ENCODE measurements at places on chromosomes 1 and 21.

DNA sequence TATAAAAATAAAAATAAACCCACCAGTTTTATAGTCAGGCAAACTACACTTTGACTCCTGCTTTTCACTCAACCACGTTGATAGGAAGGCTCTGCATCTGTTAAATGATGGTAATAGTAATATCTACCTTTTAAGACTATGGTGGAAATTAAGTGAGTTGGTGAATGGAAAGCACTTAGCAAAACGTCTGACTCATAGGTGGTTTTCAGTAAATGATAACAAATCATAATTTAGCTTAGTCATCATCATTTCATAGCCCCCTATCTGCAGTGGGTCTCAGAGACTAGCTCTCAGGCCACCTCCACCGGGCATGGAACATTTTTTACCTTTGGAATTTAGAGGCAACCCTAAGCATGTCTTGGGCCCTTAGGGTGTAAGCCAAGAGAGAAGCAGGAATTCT is 160.0 kb downstream of the PDE4B start:
- DNase-seq, result no peak

- peak; percentile 51 for DNase-seq
These were observed 577 bp upstream of the CEP350 start for GRCh38 chr1:179953974-179954492.

- no peak for DNase-seq
These were observed 35.7 kb upstream of the CAP1 start for GRCh38 chr1:40004857-40005256.

DNA sequence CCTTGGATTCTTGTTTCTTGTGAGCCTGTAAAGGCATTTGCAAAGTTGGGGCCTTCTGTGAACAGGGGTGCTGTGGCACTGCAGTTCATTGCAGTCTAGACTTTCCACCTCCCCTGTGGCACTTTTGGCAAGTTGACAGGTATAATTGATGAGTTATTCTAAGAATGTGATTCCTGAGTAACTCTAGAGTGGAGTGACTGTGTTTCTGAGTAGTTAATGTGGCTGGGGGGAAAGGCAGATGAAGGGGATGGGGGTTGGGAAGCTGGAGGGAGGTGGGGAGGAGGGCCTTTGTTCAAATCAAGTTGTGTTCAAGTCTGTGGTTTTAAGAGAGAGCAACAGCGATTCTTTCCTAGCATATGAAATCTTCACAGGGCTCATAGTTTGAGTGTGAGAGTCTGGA is 32.9 kb downstream of the PBX1 start:
- no peak for DNase-seq

DNA sequence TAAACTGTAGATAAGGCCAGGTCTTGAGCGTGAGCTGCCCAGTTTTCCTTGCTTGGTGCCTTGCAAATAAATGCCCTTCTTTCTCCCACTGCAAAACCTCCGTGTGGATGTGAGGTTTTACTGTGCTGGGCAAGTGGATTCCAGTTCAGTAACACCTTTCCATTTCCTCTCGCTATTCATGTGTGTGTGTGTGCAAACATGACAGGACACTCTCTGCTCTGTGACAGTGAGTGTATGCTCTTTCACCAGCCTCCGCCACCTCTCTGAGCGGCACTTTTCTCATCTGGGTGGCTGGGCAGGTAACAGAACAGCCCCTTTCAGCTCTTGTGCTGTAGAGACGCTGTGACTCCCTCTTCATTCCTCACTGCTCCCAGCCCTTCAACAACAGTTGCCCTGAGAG is 23.9 kb downstream of the CNIH3 start:
- DNase-seq, result no peak

DNA sequence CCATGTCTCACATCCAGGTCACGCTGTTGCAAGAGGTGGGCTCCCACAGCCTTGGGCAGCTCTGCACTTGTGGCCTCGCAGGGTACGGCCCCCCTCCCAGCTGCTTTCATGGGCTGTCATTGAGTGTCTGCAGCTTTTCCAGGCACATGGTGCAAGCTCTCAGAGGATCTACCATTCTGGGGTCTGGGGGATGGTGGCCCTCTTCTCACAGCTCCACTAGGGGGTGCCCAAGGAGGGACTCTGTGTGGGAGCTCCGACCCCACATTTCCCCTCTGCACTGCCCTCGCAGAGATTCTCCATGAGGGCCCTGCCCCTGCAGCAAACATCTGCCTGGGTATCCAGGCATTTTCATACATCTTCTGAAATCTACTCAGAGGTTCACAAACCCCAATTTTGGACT is 219.4 kb downstream of the LRRC7 start:
- DNase-seq, result no peak

GRCh38 chr1:226111098-226111882 is 48.8 kb downstream of the H3-3A start:
- DNase-seq, result no peak

- DNase-seq, result no peak
These were observed 325.8 kb downstream of the KIF26B start for GRCh38 chr1:245480393-245481120.

- no peak for DNase-seq
These were observed 13.0 kb downstream of the INAVA start for GRCh38 chr1:200907611-200908097.

- DNase-seq, result no peak
These were observed 11.0 kb downstream of the GSTM5 start for GRCh38 chr1:109722908-109723691.

- no peak for DNase-seq
These were observed 186.9 kb upstream of the VAMP3 start for GRCh38 chr1:7584157-7584556.

DNA sequence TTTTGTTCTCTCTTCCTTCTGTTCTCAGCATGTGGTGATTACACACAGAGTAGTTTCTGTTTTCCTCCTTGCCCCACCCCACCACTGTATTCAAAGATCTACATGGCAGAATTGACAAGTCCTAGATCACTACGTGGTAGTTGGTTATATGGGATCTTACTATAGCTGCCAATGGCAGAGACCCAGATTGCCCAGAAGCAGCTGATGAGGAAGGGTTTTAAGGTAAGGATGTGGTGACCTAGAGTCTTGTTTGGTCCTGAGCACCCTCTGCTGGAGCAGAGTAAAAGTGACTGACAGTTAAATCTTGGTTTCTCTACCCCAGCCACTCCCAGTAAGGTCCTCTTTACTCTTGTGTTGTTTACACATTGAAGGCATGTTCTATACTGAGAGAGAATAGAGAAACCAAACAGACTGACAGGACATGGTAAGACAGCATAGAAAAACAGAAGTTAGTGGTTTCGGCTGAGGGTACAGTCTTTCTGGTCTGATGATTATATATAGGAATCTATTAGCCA is 22.8 kb upstream of the STRIP1 start:
- DNase-seq, result no peak

DNA sequence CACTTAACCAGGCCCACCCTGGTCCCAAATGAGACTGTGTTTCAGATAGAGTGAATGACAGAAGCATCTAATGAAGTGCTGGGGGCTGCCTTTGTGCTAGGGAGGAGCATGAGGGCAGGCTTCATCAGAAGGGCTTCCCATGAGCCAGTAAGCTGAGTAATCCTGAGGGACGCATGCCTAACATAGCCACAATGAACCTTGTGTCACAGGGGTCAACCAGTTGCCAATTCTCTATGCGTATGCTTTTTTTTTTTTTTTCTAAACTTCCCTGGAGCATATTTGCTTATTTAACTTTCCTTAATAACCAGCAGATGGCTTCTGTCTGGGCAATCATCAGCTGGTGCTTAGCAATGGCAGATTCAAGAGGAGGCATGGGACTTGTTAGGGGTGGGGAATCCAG is 25.5 kb upstream of the CYP2J2 start:
- no peak for DNase-seq

DNA sequence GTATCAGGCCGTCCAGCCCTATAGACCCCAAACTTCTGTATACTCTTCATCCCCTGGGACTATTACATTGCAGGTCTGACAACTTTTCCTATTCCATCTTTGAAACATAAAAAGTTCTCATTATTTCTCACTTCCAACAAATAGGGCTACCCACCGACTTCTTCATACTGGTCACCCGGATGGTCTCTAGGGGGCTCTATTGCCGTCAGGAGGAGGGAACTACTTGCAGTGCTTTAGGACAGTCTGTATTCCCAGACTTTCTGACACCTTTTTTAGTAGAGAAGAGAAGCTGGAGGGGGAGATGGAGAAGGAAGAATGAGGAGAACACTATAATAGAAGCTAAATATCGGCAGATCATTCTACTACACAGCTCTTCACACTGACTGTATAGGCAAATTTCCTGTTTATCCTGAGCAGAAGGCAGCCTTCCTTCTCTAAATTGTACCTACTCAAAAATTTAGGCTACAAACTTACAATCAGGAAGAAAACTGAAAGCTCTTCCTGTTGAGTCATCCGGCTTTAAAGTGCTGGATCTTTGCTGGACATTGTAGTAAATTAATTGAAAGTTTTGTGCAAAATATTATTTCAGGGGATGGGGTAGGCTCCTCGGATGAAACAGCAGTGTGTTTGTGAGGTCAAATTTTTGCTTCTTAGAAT is 54.6 kb downstream of the CDC7 start:
- DNase-seq, result no peak

- DNase-seq, result no peak
These were observed 3.2 kb upstream of the IBA57 start for GRCh38 chr1:228162286-228163006.

DNA sequence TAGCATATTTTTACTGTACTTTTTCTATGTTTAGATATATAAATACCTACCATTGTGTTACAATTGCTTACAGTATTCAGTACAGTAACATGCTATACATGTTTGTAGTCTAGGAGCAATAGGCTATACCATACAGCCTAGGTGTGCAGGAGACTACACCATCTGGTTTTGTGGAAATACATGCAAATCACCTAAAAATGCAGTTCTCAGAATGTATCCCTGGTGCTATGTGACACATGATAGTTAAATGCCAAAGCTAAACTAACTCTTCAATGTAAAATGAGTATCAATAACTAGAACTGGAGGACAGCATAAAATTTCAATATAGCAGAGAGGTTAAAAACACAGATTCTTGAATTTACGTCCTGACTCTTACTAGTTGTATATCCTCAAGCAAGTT is 14.8 kb downstream of the NUCKS1 start:
- no peak for DNase-seq

Data from activated CD4-positive, alpha-beta T cell treated with anti-CD3 and anti-CD28 coated beads, Interleukin-2, amount 50 U/mL, for 48 hours (primary cell).